ENCODE measurements at places on chromosomes 5 and 9. TPM values are rescaled to one million over a fixed set of nuclear protein-coding genes. Genes with fewer than 3 reads are reported as not detected.
A peak's percentile ranks its signal among the peaks of the same experiment; 100 is the strongest.

The TEX48 gene
- total RNA-seq, result not detected

The PKD2L2 gene
- 0.21 TPM for total RNA-seq

The C9orf153 gene
- not detected for total RNA-seq

The SLC6A18 gene
- not detected for total RNA-seq

The BTNL9 gene
- 1.8 TPM for total RNA-seq

The IFNB1 gene
- total RNA-seq, result not detected

The TYRP1 gene
- 0.14 TPM for total RNA-seq

GRCh38 chr9:121185178-121185745 lies 16.4 kb downstream of the RAB14 start:
- DNase-seq, result no peak

DNA sequence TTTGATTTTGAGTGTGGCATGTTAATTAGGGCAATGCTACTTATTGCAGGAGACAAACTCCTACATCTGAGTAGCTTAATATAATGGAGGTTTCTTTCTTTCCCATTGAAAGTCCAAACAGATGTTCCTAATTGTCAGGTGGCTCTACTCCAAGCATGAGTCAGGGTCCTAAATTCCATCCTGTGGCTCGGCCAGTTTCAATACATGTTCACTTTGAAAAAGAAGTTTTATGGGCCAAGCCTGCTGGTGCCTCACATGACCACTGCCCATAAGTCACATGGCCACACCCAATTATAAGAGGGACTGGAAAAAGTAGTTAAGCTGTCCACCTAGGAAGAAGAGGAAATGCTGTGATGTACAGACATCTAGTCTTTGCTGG lies 170.4 kb downstream of the ARRDC3 start:
- DNase-seq, result no peak

DNA sequence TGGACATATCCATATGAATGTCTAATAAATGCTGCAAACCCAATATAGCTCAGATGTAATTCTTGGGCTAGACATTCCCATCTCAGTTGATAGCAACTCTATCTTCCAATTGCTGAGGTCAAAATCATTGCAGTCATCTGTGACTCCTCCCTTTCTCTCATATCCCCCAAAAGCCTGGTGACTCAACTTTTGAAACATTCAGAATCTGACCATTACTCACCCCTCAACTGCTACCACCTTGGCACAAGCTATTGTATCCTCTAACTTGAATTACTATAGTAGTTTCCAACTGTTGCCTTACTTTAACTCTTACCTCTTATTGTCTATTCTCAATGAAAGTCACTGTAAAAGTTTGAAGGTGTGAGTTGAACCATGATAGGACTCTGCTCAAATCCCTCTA lies 600.1 kb upstream of the RGMB start:
- no peak for DNase-seq

DNA sequence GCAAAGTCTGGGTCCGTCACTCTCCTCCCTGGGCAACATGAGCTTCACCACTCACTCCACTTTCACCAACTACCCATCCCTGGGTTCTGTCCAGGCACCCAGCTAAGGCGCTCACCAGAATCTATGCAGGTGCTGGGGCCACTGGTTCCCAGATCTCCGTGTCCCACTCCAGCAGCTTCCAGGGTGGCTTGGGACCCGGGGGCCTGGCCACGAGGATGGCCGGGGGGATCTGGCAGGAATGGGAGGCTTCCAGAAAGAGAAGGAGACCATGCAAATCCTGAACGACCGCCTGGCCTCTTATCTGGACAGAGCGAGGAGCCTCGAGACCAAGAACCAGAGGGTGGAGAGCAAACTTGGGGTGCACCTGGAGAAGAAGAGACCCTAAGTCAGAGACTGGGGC lies 1611.0 kb upstream of the ACO1 start:
- no peak for DNase-seq

DNA sequence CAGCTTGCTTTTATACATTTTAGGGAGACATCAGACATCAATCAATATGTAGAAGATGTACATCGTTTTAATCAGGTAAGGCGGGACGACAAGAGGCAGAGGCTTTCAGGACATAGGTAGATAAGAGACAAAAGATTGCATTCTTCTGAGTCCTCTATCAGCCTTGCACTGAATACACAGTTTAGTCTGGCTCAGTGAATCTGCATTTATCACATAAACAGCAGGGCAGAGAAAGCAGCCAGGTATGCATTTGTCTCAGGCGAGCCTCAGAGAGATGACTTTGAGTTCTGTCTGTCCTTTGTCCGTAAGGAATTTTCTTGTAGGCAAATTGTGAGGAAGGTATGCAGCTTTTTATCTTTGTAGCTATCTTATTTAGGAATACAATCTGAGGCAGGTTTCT lies 202.8 kb upstream of the TAS2R1 start:
- no peak for DNase-seq

- no peak for DNase-seq
Observed at GRCh38 chr9:105432247-105432842, 15.5 kb upstream of the FSD1L start.

GRCh38 chr5:169557838-169558237 lies 25.7 kb upstream of the SPDL1 start:
- no peak for DNase-seq

DNA sequence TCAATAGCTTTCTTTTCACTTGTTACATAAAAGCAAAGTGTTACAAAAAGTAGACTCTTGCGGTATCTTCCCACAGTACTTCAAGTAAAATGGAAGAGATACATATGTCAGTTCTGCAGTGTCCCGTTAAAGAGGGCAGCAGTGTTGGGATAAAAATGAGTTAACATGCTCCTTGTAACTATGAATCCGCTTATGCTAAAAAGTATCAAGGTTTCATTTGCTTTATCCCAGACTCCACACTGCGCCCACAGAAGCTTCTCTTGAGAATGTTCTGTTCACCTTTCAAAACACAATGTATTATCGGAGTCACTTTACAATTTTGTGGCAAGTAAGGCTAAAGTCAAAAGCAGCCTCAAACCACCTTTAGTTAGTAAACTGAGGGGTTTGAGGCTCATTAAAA lies 790 bp downstream of the PTAR1 start:
- DNase-seq, result no peak

DNA sequence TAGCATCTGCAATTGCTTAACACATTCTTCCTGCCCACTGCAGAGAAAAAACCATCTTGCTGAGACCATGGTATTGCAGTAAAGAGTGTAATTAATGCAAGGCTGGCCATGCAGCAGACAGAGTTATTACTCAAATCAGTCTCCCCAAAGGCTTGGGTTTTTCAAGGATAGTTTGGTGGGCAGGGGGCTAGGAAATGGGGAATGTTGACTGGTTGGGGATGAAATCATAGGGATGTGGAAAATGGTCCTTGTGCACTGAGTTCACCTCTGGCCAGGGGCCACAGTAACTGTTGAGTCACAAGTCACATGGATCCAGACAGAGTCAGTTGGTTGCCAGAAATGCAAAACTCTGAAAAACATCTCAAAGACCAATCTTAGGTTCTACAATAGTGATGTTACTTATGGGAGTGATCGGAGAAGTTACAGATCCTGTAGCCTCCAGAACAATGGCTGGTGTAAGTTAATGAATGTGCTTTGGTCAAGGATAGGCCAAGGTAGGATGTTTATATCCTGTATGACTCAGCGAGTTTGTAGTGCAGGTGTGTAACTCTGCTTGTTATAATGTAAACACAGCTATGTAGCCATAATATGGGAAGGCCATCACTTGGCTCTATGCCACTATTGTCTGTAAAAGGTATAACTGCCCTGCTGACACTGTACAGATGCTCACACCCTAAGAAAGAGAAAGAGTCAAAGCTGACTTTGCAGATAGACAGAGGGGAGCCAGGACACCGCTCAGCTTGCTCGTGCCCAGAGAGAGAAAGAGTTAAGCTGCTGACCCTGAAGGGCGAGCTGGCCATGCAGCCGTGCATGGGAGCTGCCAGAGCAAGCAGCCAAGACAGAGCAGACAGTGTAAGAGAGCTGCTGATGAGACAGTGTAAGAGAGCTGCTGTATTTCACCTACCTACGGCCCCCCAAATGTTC lies 27.2 kb downstream of the C9orf152 start:
- no peak for DNase-seq

- no peak for DNase-seq
Observed at GRCh38 chr5:53211799-53212198, 102.2 kb upstream of the MOCS2 start.

DNA sequence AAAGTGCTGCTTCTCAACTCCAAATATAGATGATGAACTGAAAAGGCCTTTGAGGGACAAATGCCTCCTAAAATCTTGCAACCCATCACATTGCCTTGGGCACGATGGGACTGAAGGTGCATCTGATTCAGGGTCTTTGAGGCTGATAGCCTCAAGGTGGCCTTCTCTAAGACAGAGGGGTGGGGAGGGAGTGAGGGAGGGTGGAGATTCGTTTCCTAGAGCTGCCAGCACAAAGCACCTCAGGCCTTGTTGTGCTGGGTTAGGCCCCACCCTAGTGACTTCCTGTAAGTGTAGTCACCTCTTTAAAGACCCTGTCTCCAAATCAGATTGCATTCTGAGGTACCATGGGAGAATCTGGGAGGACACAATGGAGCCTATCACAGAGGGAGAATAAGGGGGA lies 57.1 kb downstream of the BARX1 start:
- no peak for DNase-seq

DNA sequence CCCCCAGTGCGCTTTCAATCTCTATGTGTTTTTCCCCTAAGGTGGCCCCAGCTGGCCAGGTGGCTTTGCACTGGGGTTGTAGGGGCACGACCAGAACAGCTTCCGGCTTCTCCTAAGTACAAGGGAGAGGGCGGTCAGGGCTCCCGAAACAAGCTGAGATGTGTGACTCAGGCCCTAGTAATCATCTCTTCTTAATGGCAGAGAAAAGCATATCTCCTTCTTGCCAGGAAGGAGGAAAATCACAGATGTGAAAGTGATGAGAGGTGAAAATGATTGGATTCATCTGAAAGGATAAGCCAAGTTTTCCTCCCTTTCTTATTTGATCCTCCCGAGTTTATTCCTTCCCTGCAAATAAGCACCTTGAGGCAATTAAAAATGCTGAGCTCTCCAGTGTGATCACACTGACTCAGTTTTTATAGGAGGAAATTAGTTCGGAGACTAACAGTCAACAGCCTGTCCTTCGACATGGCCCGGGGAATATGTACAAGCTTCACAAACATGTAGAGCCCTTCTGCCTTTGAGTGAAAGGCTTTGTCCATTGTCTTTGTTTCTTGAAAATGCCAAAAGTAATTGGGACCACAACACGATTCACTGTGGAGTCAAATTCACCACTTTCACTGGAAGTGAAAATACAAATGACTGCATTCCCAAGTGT lies 514.8 kb downstream of the PSAT1 start:
- DNase-seq, result no peak

DNA sequence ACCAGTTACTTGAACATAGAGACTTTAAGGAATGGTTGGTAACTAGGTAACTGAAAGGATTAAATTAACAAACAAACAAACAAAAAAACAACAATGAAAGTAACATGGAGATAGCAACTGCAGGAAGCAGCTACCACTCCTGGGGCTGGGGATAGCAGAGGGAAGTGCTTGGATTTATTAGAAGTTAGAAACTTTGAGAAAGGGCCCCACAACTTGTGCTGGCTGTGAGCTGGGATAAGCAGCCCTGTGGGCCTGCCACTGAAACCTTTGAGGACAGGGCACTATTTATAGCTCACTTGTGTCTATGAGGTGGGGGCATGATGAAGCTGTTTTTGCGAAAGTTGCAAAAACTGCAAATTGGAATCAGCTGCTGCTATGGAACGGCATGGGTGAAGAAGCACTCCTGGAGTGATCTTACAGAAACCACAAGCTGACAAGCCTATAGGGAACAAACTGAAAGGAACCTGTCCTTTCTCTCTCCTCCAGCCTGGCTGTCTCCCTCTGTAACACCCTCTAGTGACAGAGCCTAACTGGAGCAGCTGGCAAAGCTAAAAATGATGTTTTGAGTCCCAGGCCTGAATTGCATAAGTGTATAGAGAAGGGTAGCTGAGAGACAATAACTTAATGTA lies 91.4 kb upstream of the RANBP6 start:
- peak; percentile 21 for DNase-seq

GRCh38 chr5:17399931-17400330 lies 98.1 kb upstream of the TAF11L2 start:
- DNase-seq, result no peak

DNA sequence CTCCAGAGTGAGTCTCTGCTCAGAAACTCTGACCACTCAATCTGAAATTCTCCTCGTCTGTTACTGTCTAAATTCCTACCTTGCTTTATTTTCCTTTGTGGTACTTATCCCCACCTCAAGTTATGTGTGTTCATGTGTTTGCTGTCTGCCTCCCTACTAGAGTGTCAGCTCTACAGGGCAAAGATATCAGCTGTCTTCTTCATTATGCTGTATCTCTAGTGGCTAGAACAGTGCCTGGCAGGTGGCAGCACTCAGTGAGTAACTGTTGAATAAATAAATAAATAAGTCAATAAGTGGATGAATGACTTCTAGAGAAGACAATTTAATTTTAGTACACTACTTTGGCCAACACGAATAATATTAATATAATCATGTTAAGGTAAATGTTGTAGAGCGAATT lies 92.3 kb downstream of the BOD1 start:
- no peak for DNase-seq

- no peak for DNase-seq
Observed at GRCh38 chr9:18202924-18203323, 271.0 kb upstream of the ADAMTSL1 start.

DNA sequence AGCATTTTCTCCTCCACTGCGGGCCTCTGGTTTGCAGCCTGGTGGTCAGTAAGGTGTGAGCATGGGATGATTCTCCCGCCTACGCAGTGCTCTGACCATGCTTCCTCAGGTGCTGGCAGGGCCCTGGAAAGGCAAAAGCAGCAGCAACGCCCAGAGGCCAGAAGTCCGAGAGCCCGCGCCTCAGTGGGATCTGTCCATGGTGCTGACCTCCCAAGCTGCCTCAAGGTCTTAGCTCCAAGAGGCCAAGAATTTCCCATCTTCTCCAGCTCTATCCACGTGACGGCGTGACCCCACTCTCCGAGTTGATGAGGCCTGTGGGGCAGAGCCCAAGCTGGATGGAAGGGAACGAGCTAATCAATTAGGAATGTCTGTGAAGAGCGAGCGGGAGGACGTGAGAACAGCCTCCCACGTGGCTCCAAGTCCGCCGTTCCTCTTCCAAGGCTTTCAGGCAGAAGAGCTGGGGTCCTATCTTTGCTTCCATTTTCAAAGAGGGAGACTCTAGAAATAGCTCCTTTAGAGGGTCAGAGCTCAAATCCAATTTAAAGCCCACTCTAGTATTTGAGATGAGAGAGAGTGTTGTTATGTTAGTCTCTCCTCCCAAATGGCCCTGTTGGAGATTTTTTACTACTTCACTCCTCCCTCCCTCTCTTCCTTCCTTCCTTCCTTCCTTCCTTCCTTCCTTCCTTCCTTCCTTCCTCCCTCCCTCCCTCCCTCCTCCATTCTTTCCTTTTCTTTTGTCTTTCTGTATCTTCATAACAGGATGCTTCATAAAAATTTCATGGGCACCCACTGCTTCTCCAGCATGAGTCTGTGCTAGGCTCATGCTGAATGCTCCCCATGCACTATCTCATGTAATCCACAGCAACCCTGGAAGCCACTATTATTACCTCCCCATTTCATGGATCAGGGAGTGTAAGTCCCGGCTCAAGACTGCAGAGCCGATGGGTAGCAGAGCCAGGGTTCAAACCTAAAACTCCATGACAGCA lies 69.3 kb downstream of the OLFM1 start:
- peak; percentile 84 for DNase-seq
